ENCODE measurements at places on chromosomes 12 and 14.

DNA sequence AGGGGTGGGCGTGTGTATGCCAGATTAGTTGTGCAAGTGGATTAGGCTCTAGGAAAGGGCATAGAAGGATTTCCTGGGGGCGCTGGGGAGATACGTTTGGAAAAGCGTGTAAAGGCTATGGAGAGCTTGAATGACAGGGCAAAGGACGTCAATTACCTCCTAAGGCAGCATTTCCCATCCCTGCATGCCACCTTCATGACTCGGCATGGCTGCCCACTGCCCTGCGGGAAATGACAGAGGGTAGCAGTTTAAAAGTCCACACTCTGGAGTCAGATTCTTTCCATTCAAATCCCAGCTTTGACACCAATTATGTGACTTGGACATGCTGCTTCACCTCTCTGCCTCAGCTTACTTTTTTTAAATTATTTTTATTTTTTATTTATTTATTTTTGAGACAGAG lies 14.8 kb upstream of the TMEM229B start:
- no peak for DNase-seq

DNA sequence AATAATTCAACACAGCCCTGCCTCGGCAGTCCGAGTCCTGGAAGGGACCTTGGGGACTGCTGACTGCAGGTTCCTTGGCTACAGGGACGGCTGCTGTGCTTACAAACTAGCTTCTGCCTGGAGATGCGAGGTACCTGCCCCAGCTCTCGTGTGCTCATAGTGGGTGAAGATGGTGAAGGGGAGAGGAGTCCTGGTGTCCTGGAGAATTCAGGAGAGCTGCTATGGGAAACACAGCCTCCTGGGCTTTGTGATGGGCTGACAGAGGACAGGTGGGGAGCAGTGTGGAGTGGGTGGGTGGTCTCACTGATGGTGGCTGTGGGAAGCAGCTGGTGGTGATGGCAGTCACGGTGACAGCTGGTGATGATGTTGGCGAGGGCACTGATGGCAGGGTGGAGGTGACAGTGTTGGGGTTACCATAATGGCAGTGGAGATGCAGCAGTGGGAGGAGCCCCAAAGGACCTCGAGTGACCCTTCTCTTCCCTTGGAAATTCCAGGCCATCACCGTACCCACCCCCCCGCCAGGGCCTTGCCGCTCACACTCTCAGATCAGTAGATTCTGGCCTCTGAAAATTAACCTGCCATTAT lies 32.8 kb downstream of the HVCN1 start:
- DNase-seq, result no peak

DNA sequence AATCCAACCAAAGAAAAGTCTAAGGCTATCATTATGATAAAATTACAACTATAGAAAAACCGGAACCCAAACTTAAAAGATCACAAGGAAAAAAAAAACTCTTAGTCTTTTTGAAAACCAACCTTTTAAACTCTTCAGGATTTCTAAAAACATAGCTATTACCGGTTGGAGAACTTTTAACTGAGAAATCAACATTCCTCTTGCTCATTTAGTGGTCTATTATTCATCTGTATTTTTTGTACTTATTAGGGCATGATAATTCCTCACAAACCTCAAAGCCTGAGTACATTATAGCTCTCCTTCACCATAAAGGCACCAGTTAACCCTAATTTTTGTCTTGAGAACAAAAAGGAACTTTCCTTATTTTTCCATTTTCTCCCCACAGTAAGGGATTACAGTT lies 10.4 kb downstream of the LUM start:
- DNase-seq, result no peak

DNA sequence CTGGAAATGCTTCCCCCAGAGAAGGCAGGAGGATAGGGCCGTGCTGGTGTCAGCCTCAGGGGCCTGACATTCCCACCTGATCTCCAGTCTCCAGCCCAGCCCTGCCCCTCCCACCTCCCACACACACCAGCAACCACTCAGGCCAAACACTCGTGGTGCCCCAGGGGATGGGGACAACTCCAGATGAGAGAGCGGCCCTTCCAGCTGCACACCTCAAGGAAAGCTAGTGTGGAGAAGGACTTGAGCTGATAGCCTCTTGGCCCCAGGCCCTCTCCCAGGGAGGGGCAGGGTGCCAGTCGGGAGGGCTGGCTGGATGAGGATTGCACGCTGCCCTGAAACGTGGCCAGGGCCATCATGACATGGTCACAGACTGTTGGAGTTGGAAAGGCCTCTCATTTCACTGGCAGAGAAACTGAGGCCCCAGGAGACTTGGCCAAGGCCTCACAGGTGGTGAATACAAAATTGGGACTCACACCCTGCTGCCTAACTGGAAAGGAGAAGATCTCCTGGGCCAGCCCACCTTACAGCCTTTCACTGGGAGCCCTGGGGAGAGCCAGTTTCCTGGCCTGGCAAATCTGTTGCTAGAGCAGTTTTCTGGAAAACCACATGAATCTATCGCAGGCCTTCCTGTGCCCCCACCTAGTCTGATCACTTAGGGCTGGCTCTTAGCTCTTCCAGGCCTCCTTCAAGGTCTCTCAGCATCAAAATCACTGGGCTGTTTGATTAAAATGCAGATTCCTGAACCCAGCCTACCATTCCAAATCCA lies 52.1 kb downstream of the IRF2BPL start:
- DNase-seq, result no peak

- no peak for DNase-seq
These were observed 234.4 kb upstream of the FKBP4 start for GRCh38 chr12:2560356-2560755.
